Mesothelial cell of epicardium (in vitro differentiated cells): ENCODE measurements at places on chromosomes 5 and 9. TPM values are rescaled to one million over a fixed set of nuclear protein-coding genes. Genes with fewer than 3 reads are reported as not detected.

GRCh38 chr9:61665829-61666228, 476.0 kb downstream of the SPATA31A7 start:
- H3K4me1 ChIP-seq, result no peaks in the 10 kb centered on the region
- H3K27ac ChIP-seq, result no peak overlapping the region
- no peaks in the 10 kb centered on the region for H3K27me3 ChIP-seq
- DNase-seq, result no peak
- peaks cover 5% of the 10 kb centered on the region for H3K36me3 ChIP-seq
- H3K4me3 ChIP-seq, result no peak overlapping the region

Gene PCDHB4
- total RNA-seq, result 7.9 to 8.6 TPM (median 8.0 TPM) in 3 replicates

- H3K4me3 ChIP-seq, result no peak overlapping the region
- no peaks in the 10 kb centered on the region for H3K36me3 ChIP-seq
- H3K4me1 ChIP-seq, result peaks cover 3% of the 10 kb centered on the region
- no peaks in the 10 kb centered on the region for H3K27me3 ChIP-seq
- DNase-seq, result no peak
Measured at GRCh38 chr5:91272858-91273257, 110.3 kb downstream of the ARRDC3 start.

Gene PITX1
- total RNA-seq, result 80.2 to 89.6 TPM (median 88.0 TPM) in 3 replicates

GRCh38 chr9:125767349-125767748, 20.2 kb downstream of the PBX3 start:
- H3K4me3 ChIP-seq, result no peak overlapping the region
- no peak overlapping the region for H3K27ac ChIP-seq
- peaks cover 31% of the 10 kb centered on the region for H3K4me1 ChIP-seq
- peaks cover 2% of the 10 kb centered on the region for H3K36me3 ChIP-seq
- no peak for DNase-seq
- H3K27me3 ChIP-seq, result no peaks in the 10 kb centered on the region

GRCh38 chr5:177370488-177371119, 12.9 kb downstream of the RGS14 start:
- peak overlapping the region; percentile 61 for H3K4me3 ChIP-seq
- no peak overlapping the region for H3K27ac ChIP-seq
- H3K4me1 ChIP-seq, result peaks cover 23% of the 10 kb centered on the region
- no peaks in the 10 kb centered on the region for H3K27me3 ChIP-seq
- no peaks in the 10 kb centered on the region for H3K36me3 ChIP-seq
- peak; percentile 76 for DNase-seq
